ENCODE measurements at places on chromosomes 16 and 17.

- DNase-seq: no peak
Measured at GRCh38 chr17:18040261-18040858, 1.2 kb downstream of the GID4 start.

DNA sequence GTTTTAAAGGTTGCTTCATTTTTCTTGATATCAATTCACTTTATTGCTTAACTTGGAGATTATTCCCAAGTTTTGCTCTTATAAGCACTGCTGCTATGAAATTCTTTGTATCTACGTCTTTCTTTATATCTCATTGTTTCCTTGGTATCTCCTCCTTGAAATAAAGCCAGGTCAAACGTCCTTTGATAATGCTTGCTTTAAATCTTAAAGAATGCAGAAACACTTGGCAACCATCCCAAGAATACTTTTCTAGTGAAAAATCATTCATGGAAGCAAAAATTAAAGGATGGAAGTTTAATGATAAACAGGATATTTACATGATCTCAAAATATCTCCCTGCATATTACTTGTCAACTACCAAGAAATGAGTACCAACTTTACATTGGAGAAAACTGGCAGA lies 175.2 kb downstream of the CPPED1 start:
- no peak for DNase-seq

- no peak for DNase-seq
Measured at GRCh38 chr17:77856551-77857305, 101.8 kb upstream of the TNRC6C start.

DNA sequence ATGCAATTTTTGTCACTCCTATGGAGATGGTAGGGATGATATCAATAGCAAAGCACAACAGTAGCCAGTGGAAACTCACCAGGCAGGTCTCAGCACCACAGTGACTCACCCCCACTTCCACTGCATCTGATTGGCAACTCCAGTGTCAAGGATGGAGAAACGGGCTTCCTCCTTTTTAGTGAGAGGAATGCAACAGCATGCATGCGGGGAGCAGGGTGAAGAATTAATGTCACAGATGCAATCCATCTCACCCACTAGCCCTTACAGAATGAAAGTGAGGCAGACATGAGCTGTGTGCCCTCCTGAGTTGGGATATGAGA lies 467.0 kb upstream of the C16orf82 start:
- no peak for DNase-seq

- DNase-seq: no peak
Measured at GRCh38 chr17:40952154-40952553, 14.6 kb downstream of the KRT39 start.

GRCh38 chr17:45672301-45672700 lies 111.8 kb upstream of the CRHR1 start:
- DNase-seq: no peak

- DNase-seq: no peak
Measured at GRCh38 chr16:67174706-67175231, 4.4 kb downstream of the NOL3 start.

DNA sequence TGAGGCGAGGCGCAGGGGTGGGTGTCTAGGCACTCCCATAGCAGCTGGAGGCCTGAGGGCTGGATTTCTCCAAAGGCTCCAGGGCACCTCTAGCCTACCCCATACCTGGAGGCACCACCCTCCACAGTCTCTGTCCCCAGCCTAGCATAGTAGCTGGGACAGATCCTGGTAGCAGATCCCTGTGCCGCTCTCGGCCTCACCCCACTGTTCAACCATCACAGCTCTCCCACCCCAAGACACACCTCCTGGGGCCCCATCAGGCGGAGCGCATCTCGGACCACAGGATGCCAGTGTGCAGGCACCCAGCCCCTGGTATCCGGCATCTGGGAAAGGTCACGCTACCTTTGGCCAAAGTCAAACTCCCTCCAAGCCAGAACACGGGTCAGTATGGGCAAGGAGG lies 7.1 kb downstream of the BTBD17 start:
- no peak for DNase-seq

DNA sequence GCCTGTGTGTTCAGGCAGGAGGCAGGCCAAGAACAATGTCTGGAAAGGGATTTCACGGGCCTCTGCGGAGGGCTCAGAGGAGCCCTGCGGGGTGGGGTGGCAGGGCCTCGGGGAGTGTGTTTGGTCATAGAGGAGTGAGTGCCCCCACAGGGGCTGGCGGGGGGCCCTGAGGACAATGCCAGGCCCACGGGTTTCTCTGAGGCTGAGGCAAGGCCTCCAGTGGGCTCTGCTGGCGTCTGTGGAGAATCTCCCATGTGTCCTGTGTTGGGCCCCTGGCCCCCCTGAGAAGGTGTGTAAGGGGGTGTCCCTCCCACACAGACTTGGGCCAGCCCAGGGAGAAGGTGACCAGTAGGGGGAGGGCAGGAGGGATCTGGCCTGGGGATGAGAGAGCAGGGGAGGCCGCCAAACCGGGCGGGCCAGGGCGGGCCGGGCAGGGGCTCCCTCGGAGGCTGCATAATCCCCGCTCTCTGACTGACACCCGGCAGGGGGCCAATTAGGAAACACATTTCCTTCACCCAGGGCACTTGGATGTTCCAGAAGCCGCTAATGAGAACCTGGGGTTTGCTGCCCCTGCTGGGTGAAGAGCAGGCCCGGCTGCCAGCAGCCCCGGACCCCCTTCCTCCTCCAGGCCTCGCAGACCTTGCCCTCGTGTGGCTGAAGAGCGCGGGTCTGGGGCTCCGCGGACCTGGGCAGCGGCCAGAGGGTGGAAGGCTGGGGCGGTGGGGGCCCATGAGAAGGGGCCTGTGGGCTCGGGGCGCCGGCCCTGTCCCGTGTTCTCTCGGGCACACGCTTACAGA lies 204.2 kb downstream of the NTN1 start:
- no peak for DNase-seq

DNA sequence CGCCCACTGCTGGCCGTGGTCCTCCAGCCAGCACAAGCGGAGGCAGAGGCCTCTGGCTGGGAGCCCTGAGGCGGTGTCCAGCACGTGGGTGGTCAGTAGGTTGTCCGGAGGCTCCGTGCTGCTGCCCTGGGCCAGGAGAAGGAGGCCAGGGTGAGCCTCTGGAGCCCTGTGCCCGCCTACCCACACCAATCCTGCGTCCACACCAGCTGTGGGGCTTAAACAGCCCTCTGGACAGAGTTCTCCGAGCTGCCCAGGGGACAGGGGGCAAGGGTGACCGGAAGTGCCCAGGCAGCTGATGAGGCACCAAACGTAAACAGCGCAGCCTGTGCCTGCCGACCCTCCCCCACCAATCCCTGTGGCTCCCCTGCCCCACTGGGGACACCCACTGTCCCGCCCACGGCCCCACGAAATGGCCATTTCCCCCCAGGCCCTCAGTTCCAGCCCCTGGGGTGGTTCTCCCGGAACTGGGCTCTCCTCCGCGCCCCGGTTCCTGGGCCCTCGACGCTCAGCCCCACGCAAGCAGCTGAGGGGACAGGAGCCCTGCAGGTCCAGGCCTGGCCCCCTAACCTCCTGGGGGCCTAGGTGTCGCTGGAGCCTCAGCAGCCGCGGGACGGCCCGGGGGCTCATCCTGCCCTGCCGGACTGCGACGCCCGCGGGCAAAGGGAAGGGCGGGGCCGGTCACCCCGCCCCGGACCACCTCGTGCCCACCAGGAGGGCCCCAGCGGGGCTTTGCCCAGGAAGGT lies 27.9 kb upstream of the DBNDD1 start:
- DNase-seq: peak; percentile 47

DNA sequence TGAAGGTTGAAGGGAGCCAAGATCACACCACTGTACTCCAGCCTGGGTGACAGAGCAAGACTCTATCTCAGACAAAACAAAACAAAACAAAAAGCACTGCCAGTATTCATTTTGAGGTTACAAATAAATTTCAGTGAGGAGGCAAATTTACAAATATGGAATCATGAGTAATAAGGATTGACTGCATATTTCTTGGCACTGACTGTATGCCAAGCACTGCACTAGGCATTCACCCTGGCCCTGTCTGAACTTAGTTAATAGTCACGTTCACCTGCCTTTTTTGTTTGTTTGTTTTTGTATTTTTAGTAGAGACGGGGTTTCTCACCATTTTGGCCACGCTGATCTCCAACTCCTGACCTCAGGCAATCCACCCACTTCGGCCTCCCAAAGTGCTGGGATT lies 5.1 kb downstream of the LDAF1 start:
- no peak for DNase-seq

DNA sequence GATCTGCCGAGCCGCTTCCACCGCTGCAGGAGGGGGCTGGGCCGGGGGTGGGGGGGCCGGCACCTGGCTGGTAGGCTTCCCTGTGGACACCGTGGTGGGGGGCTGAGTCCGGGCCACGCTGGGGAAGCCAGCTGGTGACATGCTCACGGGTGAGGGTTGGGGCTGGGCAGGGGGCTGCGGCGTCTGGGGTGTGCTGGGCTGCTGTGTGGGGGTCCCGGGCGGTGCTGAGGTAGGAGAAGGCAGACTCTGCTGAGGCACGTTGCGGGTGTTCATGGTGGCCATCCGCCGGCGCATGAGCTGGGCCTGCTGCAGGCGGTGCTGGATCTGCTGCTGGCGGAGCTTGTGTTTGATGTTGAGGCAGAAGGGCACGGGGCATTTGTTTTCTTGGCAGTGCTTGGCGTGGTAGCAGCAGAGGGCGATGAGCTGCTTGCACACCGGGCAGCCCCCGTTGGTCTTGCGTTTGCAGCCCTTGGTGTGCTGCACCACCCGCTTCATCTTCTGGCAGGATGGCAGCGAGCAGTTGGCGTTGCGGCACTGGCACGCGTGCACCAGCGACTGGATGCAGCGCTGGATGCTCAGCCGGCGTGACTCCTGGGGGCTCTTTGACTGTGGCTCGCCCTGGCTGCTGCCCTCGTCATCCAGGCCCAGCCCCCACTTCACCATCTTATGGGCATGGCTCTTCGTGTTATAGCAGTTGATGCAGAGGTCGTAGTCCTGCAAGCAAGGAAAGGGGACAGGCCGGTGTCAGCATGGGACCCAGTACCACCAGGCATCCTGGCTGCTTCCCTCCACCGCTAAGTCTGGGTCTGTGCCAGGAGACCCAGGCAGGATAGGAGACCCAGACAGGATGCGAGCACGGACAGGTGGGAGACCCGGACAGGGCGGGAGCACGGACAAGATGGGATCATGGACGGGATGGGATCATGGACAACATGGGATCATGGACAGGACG lies 12.1 kb upstream of the TRAP1 start:
- no peak for DNase-seq

DNA sequence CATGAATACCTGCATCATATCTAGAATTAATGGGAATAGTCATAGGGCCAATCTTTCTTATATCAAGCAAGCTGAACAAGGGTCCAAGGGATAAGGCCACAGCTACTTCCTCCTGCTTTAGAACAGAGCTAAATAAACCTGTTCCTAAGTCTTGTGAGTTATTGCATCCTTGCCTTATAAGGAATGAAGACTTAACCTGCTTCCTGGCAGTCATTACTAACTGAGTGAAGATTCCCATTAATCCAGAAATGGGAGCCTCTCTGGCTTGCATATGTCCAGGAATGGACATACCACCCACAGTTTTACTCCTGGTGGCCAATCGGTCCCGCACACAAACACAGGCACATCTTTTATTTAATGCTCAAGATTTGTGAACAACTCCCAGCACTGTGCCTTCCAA lies 35.9 kb upstream of the SKAP1 start:
- DNase-seq: no peak

- DNase-seq: no peak
Measured at GRCh38 chr17:65023791-65024190, 32.7 kb downstream of the GNA13 start.

GRCh38 chr16:77600555-77600954 lies 121.8 kb upstream of the NUDT7 start:
- no peak for DNase-seq

DNA sequence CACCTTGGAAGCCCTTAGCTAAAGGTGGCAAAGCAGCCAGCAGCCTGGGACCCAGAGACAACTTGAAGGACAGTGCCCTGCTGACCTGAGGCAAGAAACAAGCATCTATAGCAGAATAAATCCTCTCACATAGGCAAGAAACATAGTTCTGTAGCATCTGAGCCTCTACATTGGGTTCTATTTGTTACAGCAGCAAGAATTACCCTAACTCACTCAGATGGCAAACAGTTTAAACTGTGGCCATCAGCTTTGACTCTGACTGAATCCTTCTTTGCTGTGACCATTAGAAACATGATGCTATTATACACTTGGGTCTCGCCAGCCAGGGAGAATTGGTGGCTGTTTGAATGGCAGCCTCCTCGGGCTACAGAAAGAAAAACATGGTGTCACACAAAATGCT lies 53.1 kb upstream of the CCL1 start:
- DNase-seq: no peak

DNA sequence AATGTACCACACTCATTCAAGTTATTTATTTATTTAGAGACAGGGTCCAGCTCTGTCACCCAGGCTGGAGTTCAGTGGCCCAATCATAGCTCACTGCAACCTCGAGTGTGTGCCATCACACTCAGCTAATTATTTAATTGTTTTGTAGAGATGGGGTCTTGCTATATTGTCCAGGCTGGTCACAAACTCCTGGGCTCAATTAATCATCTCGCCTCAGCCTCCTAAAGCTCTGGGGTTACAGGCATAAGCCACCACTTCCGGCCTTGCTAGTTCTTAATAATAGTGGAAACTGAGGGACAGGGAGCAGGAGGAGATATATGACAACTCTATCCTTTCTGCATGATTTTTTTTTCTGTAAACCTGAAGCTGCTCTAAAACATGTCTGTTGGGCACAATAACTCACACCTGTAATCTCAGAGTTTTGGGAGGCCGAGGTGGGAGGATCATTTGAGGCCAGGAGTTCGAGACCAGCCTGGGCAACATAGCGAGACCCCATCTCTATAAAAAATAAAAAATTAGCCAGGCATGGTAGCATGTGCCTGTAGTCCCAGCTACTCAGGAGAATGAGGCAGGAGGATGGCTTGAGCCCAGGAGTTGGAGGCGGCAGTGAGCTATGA lies 11.7 kb upstream of the EXOC7 start:
- DNase-seq: no peak

GRCh38 chr16:88961011-88961410 lies 16.0 kb downstream of the CBFA2T3 start:
- DNase-seq: no peak

GRCh38 chr16:68216240-68216639 lies 19.7 kb downstream of the ESRP2 start:
- DNase-seq: no peak

DNA sequence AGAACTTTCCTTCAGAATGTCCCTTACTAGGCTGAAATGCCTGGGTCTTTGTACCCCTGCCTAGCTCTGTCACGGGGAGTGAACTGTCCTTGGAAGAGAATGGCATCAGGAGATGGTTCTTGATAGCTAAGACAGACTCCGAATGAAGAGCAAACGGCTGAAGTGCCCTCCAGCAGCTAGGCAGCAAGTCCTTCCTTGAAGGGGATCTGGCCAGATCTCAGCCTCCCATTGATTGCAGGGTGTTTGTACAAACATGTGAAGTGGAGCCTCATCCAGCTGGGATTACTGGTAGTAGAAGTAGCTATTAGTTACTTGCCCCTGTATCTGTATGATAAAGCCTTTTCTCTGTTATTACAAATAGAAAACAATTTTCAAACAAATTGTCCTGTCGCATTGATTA lies 30.9 kb downstream of the LRRC36 start:
- DNase-seq: no peak
